ENCODE measurements at places on chromosomes 12 and 14.

DNA sequence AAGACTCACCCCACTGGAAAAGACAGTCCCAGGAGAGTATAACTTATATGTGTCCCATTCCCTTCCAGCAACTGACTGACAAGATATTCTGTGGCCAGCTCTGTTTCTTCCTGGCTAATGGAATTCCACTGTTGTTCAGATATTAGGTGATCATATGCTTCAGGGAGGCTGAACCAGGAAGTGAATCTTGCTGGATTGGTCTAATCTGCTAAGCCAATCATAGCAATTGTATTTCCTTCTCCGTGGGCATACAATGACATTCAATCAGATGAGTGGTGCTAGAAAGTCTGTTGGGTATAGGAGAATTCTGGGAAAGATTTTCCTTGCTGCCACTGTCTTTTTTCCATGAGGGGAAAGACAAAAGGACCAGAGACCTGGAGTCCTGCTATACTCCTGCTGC lies 12.1 kb downstream of the PYGL start:
- DNase-seq = no peak

DNA sequence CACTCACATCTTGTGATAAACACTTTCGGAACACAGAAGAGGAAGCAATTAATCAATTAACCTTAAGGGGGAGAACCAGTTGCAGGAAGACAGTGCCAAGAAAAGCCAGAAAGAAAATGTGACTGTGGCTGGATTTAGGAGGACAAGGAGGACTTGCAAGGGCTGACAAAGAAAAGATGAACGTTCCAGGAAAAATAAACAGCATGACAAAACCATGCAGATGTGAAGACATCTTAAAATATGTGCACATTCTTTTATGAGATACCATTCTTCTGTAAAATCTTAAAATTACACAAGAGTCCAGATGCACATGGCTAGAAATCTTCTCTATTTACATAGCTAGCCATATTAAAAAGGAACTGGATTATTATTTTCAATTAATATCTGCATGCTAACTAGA lies 33.4 kb downstream of the KITLG start:
- no peak for DNase-seq

DNA sequence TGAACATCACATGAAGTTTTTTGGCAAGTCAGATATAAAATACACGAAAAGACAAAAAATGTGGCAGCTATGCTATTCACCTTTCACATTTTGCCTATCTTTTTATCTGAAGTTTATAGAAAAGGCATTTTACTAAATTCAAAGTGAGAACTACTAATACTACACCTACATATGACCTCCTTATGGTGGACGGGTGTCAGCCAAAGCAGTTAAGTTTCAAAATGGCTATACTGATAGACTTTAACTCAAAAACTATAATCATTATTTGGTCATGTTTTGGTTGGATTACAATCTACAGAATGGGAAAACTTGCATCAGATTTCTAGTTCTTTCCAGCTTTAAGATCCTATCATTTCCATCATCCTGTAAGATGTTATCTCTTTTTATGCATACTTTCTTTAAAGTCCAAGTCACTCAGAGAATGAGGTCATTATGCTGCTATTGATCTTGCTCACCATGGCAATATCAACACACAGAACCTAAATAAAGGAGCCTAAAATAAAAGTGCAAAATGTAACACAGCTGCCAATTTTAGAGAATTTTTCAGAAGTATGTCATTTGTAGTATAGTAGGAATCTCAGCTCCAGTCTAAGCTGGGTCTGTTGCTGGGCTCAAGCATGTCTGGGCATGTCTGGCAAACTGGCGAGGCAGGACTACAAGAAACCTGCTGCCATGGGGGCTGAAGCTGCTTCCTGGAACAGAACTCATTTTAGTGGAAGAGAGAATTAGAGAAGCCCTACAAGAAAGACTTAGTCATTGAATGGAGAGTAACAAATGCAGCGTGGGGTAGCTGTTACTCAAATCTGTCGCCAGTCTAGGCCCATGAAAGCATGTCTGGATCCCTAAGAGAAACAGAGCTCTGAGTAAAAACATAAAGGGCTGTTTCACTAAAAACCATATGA lies 7.6 kb upstream of the AEBP2 start:
- no peak for DNase-seq

DNA sequence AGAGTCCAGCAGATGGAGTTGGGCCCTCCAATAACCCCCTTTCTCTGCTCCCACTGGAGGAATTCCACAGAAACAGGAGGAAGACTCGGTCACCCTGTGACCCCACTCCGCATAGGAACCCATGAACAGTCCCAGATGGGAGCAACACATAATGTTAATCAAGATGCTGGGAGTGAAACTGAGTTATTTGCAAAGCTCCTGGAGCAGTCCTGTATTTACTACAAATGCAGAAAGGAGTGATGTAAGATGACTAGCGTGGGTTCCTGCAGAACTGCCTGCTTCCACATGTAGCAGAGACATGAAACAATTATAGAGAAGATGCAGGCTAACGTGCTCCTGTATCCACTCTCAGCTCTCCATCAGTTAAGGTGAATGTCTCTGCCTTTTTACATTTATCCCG lies 274.7 kb downstream of the FOXN3 start:
- DNase-seq = no peak

DNA sequence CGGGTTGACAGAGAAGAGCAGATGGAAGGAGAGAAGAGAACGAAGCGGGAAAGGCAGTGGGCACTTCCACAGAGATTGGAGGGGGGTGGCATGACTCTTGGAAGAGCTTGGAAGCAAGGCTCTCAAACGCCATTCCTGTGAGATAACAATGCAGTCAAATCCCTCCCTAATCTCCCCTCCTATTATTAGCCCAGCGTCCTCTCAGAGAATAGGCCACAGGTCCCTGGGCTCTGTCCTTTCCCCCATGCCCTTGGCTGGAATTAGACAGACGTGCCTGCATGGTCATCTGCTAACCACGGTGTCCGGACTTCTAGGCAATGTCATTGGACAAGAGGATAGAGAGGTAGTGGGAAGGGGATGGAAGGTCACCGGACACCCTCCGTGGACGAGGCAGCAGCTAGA lies 8.0 kb upstream of the MYH7 start:
- DNase-seq = no peak

GRCh38 chr12:52089491-52089890 lies 10.0 kb downstream of the SMIM41 start:
- DNase-seq = no peak

GRCh38 chr14:90629471-90629870 lies 186.8 kb downstream of the TTC7B start:
- DNase-seq = no peak

Data from stimulated activated CD8-positive, alpha-beta memory T cell treated with anti-CD3 and anti-CD28 coated beads, Interleukin-15, amount 100 ng/mL, for 4 hours (primary cell).